CD4-positive, alpha-beta T cell treated with Interleukin-4 for 4 hours (primary cell): ENCODE measurements at places on chromosomes 1 and 21.

GRCh38 chr1:204929487-204930154 lies 59.0 kb downstream of the NFASC start:
- DNase-seq = no peak

GRCh38 chr1:45327644-45328515 lies 1.2 kb downstream of the HPDL start:
- DNase-seq = no peak

DNA sequence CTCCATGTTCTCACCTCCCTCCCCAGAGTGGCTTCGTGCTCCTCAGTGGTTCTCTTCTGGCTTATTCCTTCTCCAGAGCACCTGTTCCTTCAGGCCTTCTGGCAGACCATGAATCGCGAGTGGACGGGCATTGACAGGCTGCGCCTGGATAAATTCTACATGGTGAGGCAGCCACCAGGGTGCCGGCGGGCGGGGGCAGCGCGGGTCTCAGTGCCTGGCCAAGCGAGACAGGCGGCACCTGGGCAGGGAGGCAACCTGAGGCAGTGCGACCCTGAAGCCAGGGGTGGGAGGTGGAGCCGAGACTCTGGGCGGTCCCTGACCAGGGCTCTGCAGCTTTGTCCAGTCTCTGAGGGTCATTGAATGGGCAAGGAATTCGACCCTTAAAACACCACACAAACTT lies 3.9 kb downstream of the RRP1 start:
- no peak for DNase-seq

DNA sequence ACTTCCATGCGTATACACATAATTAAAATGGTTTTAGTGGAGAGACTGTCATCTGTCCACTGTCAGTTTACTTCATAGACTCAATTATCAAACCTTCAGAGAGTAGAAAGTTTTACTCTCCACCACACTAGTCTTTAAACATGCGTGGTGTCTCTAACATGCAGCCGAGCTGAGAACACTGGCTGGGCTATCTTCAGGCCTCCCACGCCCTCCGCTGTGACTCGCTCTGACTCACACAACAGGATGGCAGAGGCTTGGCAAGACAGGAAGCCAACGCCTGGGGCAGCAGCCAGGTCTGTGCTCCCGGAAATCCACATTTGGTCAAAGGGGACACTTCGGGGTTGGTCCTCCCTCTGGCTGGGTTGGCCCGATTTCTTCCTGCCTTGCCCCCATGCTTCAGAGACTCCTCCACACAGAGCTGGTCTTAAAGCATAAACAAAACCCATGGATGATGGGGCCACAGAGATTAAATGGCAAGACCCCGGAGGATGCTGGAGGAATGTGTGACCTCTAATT lies 22.7 kb upstream of the IFNGR2 start:
- DNase-seq = peak; percentile 94

- DNase-seq = no peak
Observed at GRCh38 chr1:114043548-114043947, 64.3 kb downstream of the OLFML3 start.

- no peak for DNase-seq
Observed at GRCh38 chr1:94111879-94112278, 9.1 kb downstream of the ABCA4 start.

DNA sequence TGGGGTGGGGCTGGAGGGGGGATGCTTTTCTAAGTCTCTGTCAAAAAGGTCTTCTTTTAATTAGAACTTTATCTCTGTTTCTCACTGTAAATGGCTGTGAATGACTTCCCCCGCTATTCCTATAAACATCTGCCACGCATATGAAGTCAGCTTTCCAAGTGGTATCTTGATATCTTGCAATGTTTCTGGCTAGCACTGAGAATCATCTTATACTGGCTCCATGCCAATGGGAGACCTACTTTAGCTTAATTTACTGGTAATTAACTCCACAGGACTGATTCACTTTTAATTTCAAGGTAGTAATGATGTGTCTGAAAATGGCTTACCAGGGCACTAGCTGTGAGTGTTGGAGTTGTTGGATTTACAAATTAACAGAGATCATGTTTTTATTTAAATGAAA lies 4.3 kb downstream of the GPR88 start:
- no peak for DNase-seq

GRCh38 chr1:154975409-154976059 lies 1.1 kb downstream of the CKS1B start:
- no peak for DNase-seq

DNA sequence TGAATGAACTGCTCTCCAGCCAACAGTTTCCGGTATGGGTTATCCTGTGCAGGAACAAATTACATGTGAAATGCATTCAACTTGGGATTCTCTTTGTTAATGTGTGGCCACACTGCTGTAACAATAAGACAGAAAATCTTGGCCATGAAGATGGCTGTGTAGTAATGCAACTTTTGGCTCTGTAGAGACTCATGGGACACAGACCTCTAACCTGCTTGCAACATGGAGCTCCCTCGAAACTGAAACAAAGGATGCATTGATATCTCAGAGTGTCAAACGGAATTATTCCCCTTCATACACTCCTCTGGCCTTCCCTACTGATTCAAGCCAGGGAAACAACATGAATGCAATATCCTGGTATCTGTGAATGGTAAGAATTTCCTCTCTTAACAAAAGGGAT lies 559.3 kb upstream of the ZRANB2 start:
- DNase-seq = no peak

DNA sequence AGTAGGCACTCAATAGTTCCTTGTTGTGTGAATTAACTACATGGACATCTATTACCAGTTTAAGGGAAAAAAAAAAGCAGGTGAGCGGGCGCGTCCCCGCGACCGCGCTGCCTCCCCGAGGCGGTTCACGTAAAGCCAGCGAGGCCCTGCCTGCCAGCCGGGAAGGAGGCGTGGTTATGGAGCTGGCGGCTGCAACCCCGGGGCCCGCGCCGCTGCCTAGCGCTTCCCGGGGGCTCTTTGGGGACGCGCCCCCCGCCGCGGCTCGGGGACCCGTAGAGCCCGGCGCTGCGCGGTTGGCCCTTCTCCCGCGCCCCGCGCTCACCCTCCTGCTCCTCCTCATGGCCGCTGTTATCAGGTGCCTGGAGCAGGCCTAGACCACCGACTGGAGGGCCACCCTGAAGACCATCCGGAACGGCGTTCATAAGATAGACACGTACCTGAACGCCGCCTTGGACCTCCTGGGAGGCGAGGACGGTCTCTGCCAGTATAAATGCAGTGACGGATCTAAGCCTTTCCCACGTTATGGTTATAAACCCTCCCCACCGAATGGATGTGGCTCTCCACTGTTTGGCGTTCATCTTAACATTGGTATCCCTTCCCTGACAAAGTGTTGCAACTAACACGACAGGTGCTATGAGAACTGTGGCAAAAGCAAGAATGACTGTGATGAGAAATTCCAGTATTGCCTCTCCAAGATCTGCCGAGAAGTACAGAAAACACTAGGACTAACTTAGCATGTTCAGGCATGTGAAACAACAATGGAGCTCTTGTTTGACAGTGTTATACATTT lies 2.6 kb upstream of the CC2D1B start:
- peak; percentile 49 for DNase-seq

GRCh38 chr1:167333124-167333523 lies 112.4 kb downstream of the POU2F1 start:
- no peak for DNase-seq
